Tibial nerve (tissue), 4 donors: ENCODE measurements at places on chromosomes 13 and 19. TPM values are rescaled to one million over a fixed set of nuclear protein-coding genes. Genes with fewer than 3 reads are reported as not detected.

- no peak overlapping the region for H3K4me3 ChIP-seq
- H3K27me3 ChIP-seq = no peaks in the 10 kb centered on the region
- H3K36me3 ChIP-seq = no peaks in the 10 kb centered on the region
- H3K4me1 ChIP-seq = no peaks in the 10 kb centered on the region
- H3K27ac ChIP-seq = no peak overlapping the region
- no peak for DNase-seq
Observed at GRCh38 chr13:24183741-24184182, 23.2 kb downstream of the SPATA13 start.

Gene KANK3
- 13.8 TPM for total RNA-seq

DNA sequence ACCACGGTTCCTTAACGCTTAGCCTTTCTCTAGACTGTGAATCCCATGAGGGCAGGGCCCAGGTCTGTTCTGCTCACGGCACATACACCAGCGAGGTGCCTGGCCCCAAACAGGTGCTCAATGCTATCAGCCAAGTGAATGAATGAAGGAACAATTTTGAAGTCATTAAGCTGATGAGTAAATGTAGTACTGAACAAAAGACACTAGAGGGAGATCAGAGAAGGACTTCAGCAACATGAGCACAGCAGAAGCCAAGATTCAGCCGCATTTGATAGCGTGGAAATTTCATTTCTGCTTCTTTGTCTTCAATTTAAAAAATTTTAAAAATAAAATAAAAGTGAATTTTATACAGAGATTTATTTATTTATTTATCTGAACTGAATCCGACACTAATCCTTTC is 20.1 kb upstream of the MYO16 start:
- H3K36me3 ChIP-seq = no peaks in the 10 kb centered on the region
- no peaks in the 10 kb centered on the region for H3K4me1 ChIP-seq
- H3K27ac ChIP-seq = no peak overlapping the region
- H3K27me3 ChIP-seq = no peaks in the 10 kb centered on the region

DNA sequence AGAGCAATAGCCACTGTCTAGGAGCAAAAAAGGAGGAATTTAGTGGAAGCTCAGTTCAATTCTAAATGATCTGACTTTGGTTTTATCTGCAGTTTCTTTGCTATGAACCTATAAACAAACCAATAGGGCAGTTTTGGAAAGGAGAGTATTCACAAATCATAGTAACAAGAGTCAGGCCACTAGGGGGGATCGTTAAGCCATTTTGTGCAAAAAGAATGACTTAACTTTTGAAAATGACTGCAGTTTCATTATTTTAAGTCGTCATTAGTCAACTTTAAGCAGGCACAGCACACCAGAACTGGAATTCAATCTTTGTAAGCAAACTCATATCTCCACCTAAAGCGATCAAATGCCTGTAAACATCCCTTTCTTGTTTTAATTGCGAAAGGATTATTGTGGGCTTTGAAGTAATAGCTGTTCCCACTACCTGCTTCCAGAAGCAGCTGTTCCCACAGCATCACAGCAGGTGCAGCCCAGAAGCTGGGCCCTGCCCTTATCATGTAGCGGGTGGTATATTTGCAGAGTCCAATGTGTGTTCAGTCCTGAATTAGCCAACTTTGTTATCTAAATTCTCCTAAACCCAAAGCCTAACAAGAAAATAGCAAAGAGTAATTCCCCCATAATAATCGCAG is 51.5 kb downstream of the SOX21 start:
- H3K27ac ChIP-seq = no peak overlapping the region
- no peaks in the 10 kb centered on the region for H3K4me1 ChIP-seq
- H3K4me3 ChIP-seq = no peak overlapping the region
- no peaks in the 10 kb centered on the region for H3K27me3 ChIP-seq
- DNase-seq = no peak
- no peaks in the 10 kb centered on the region for H3K36me3 ChIP-seq

- peaks cover 7% of the 10 kb centered on the region for H3K27me3 ChIP-seq
- H3K27ac ChIP-seq = peak overlapping the region; percentile 86
- peak; percentile 44 for DNase-seq
- no peak overlapping the region for H3K4me3 ChIP-seq
- H3K36me3 ChIP-seq = no peaks in the 10 kb centered on the region
Observed at GRCh38 chr19:38250821-38251563, 5.2 kb downstream of the PPP1R14A start.

Gene ALOX5AP
- 39.8 TPM for total RNA-seq

Gene SELENOW
- 585 TPM for total RNA-seq

- peaks cover 24% of the 10 kb centered on the region for H3K36me3 ChIP-seq
- no peaks in the 10 kb centered on the region for H3K27me3 ChIP-seq
- DNase-seq = no peak
Observed at GRCh38 chr13:94595001-94595949, 677 bp downstream of the TGDS start.

GRCh38 chr19:4977299-4978174 is 8.6 kb downstream of the KDM4B start:
- H3K4me3 ChIP-seq = no peak overlapping the region
- peak overlapping the region; percentile 75 for H3K27ac ChIP-seq
- no peaks in the 10 kb centered on the region for H3K27me3 ChIP-seq
- DNase-seq = peak; percentile 31

DNA sequence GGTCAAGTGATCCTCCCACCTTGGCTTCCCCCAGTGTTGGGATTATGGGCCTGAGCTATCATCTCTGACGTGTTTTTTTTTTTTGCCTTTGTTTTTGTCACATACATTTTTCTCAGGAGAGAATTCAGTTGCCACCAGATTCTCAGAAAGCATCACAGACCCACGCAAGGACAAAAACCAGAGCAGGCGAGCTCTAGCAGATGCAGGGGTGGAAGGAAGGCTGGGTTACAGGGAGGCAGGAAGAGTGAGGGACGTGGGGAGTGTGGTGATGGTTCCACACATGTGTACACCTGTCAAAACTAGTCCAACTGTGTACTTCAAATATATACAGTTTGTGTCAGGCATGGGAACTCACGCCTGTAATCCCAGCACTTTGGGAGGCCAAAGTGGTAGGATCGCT is 4.3 kb downstream of the TMEM161A start:
- no peak overlapping the region for H3K27ac ChIP-seq
- no peaks in the 10 kb centered on the region for H3K36me3 ChIP-seq
- no peaks in the 10 kb centered on the region for H3K4me1 ChIP-seq

Gene ZNF540
- total RNA-seq = 7.9 TPM

GRCh38 chr13:41162151-41162550 is 29.5 kb upstream of the KBTBD6 start:
- no peak overlapping the region for H3K27ac ChIP-seq
- no peak overlapping the region for H3K4me3 ChIP-seq
- H3K27me3 ChIP-seq = no peaks in the 10 kb centered on the region
- DNase-seq = no peak
- H3K36me3 ChIP-seq = no peaks in the 10 kb centered on the region

DNA sequence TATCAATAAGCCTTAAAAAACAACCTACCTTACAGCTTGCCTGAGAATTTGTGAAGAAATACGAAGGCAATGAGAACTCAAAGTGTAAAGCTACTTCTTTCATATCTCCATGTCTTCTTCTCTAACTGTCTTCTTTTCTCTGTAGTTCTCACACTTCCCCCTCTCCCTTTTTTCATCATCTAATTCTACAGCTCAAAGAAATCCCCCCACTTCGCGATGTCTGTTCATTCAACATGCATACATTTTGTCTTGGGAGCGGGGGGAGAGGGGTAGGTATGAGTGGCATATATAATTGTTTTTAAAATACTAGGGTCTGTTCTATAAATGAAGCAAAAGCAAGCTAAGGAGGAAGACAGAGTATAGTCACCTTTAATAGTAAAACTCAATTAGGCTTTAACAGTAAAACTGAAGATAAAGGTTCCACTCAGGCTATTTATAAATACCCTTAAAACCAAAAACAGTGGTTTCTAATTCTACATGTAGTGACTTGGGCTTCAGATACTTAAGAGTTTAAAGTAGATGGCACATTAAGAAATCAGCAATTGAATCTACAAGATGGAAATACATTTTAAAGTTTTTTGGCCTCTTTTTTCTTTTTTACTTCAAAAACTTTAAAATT is 106.9 kb downstream of the KLF12 start:
- H3K36me3 ChIP-seq = no peaks in the 10 kb centered on the region
- no peak for DNase-seq
- H3K4me3 ChIP-seq = no peak overlapping the region
- H3K27me3 ChIP-seq = no peaks in the 10 kb centered on the region
- no peak overlapping the region for H3K27ac ChIP-seq
- no peaks in the 10 kb centered on the region for H3K4me1 ChIP-seq

- no peaks in the 10 kb centered on the region for H3K36me3 ChIP-seq
- H3K4me1 ChIP-seq = no peaks in the 10 kb centered on the region
- DNase-seq = no peak
- no peak overlapping the region for H3K27ac ChIP-seq
Observed at GRCh38 chr19:36092566-36092965, 18.4 kb upstream of the OVOL3 start.

DNA sequence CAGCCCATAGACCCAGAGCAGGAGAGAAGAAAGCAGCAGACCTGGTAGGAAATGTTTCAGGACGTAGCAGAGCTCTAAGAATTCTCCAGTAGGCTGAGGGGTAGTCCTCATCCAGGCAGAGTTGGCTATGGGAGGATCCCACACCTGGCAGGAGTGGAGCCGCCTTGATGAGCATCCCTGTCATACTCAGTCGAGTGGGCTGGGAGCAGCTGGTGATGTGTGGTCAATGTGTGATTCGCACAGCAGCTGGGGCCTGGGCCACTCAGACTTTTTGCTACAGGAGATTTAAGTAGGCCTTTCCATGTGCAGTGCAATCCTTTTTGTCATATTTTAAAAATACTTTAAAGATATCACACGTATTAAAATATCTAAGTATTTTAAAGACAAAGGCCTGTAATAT is 56.6 kb downstream of the MYO16 start:
- no peaks in the 10 kb centered on the region for H3K4me1 ChIP-seq
- no peak overlapping the region for H3K4me3 ChIP-seq
- H3K36me3 ChIP-seq = no peaks in the 10 kb centered on the region
- H3K27ac ChIP-seq = no peak overlapping the region

- H3K36me3 ChIP-seq = no peaks in the 10 kb centered on the region
- H3K4me3 ChIP-seq = no peak overlapping the region
- peaks cover 68% of the 10 kb centered on the region for H3K27me3 ChIP-seq
- H3K27ac ChIP-seq = no peak overlapping the region
Observed at GRCh38 chr13:112966776-112967175, 2.2 kb upstream of the MCF2L start.

DNA sequence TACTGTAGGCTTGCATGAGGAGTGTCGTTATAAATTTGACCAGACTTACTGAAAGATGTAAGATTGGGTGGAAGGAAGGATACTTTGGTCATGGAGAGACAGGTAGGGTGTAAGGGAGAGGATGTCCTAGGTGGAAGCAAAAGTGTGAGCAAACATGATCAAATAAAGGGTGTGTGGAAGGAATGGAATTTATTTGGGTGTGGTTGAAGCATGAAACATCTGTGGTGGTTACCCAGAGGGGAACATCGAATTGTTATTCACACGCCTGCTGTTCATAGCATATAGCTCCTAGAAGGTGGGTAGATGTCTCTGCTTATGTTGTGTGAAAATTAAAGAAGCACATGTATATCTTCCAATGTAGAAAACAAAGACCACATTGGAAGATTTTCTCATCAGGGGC is 157.7 kb downstream of the ATP8A2 start:
- H3K4me3 ChIP-seq = no peak overlapping the region
- no peak overlapping the region for H3K27ac ChIP-seq
- DNase-seq = no peak

- H3K36me3 ChIP-seq = no peaks in the 10 kb centered on the region
- H3K27me3 ChIP-seq = no peaks in the 10 kb centered on the region
- H3K4me1 ChIP-seq = no peaks in the 10 kb centered on the region
- no peak for DNase-seq
- H3K27ac ChIP-seq = no peak overlapping the region
Observed at GRCh38 chr13:68808456-68808855, 1299.2 kb upstream of the ATXN8OS start.

- no peak overlapping the region for H3K27ac ChIP-seq
- H3K36me3 ChIP-seq = peaks cover 7% of the 10 kb centered on the region
- DNase-seq = no peak
- H3K4me1 ChIP-seq = no peaks in the 10 kb centered on the region
Observed at GRCh38 chr13:23848019-23848418, 41.2 kb downstream of the MIPEP start.

DNA sequence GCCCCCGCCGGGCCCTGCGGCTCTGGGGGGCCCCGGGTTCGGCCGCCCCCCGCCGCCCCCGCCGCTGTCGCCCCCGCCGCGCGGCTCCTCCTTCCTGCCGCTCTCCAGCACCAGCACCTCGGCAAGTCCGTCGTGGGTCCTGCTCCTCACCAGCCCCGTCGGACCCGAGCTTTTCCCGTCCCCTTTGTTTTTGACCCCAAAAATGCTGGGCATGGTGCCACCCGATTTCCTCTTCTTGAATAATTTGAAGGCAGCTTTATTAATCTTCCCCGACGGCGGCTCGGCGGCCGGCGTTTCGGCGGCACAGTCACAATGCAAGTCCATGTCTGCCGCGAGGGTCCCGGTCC is 945 bp downstream of the AMER2 start:
- H3K4me3 ChIP-seq = peak overlapping the region; percentile 33
- no peaks in the 10 kb centered on the region for H3K36me3 ChIP-seq

GRCh38 chr13:83272652-83273240 is 609.5 kb downstream of the SLITRK1 start:
- H3K27ac ChIP-seq = no peak overlapping the region
- no peak overlapping the region for H3K4me3 ChIP-seq
- H3K27me3 ChIP-seq = no peaks in the 10 kb centered on the region

GRCh38 chr13:30821421-30821820 is 84.7 kb upstream of the MEDAG start:
- no peak for DNase-seq
- no peaks in the 10 kb centered on the region for H3K36me3 ChIP-seq
- no peaks in the 10 kb centered on the region for H3K4me1 ChIP-seq
- H3K27ac ChIP-seq = no peak overlapping the region
- H3K27me3 ChIP-seq = no peaks in the 10 kb centered on the region
